RPMI8226 (cell line): ENCODE measurements at places on chromosomes 7 and 10.

GRCh38 chr7:122155566-122155965, 11.5 kb upstream of the AASS start:
- DNase-seq, result no peak

DNA sequence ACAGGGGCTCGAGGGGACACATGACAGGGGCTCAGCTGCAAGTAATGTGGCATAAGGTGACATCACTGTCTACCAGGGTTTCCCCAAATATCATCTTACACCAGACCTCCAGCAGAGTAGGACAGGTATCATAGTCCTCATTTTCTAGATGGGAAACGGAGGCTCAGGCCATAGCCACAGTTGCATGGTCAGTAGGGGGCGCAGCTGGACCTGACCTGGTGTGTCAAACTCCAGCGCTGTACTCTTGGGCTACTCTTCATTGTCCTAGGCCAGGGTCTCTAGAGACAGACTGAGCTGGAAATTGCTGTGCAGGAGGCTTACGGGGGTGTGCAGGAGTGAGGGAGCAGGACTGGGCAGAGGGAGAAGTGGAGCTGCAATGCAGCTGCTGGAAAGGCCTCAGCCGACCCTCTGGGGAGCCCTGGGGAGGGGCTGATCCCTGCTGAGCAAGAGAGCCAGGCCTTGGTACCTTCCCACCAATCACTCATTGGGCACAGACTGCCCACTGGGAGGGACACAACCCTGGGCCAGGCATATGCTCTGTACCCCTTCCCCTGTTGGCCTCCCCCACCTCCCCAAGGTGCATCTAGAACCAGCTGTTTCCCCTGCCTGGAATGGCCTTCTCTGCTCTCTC, 89.9 kb downstream of the CDH23 start:
- peak; percentile 52 for DNase-seq

DNA sequence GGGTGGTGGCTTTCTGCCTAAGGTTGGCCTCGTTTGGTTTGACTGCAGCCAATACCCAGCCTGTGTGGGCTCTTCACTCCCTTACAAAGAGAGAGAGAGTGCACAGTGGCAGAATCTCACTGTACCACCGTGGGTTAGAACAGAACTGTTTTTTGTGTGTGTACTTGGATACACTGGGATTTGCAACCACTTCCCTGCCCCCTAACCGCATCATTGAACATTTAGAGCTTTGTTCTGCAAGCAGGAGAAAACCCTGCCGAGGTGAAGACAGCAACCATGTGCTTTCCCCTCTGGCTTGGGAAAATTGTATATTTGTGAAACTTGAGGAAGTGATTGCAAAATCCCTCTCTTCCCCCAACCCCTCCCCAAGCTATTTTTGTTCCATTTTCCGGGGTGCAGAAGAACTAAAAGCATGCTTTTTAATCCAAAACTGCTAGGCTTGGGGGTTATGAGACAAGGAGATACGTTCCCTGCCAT, 201.2 kb downstream of the TCF7L2 start:
- no peak for DNase-seq

- peak; percentile 74 for DNase-seq
These were observed at the start of the genes ACTR3C and LRRC61 for GRCh38 chr7:150322833-150323681. Gene ACTR3C, minus strand, starts transcription at chr7:150323545. Its CDS starts 28,249 bp downstream, at chr7:150295296. Gene LRRC61, plus strand, starts transcription at chr7:150323355. Its CDS starts 13,507 bp downstream, at chr7:150336862.

DNA sequence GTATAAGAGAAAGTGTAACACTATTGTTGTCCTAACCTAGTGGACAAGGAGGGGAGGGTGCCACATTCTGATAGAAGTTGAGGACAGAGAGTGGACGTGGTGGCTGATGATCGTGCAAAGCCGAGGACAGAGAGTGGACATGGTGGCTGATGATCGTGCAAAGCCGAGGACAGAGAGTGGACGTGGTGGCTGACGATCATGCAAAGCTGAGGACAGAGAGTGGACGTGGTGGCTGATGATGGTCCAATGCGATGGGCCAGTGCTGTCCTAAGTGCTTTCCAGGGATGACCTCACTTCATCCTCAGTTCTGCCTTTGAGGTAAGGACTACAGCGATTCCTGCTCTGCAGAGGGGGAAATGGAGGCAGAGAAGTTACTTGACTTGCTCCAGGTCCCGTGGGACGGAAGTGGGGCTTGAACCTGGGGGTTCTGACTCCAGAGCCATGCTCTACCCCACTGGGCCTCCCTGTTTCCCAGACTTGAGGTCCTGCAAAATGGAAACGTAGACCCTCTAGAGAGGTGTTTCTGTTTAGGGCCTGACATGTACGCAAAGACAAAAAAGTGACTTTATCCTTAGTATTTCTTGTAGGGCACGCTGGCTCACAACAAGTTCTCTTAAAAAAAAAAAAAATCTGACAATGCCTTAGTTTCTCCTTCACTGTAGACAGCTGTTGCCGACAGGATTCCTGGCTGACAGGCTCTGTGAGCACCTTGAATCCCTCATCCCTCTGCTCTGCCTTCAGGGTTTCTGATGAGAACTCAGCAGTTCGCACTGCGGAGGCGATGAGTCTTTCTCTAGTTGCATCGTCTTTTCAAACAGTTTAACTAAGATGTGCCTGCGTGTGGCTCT, 20.3 kb upstream of the NCAPG2 start:
- no peak for DNase-seq

DNA sequence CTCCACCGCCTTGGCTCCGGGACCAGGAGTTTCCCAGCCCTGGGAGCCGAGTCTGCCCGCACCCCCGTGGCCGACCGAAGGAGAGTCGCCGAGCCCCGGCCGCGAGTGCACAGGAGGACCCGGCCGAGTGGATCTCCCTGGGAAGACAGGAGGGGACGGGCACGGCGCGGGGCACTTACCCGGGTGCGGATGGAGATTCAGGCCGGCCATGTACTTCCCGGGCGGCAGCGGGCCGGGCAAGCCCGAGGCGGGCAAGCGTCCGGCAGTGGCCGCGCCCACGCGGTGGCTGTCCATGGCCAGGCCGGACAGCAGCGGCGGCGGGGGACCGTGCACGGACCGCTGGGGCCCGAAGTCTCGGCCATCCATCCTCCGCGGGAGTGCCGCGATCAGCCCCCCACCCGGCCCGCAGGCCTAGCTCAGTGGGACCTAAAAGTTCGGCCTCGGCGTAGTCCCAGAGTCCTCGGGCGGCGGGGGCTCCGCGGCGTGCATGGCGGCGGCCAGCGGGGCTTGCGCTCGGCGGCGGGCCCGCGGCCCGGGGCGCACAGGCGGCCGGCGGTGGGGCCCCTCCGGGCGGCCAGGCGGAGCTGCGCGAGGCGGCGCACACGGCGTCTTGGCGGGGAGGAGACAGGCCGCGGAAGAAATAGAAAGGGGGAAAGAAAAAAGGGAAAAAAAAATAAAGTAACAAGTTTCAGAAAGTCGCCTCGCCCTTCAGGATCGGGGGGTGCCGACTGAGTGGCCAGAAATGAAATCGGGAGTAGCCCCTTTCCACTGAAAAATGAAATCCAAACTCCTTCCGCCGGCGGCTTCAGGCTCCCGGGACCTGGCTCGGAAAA, 2.5 kb downstream of the TNRC18 start:
- DNase-seq, result peak; percentile 40

- DNase-seq, result no peak
These were observed 37.2 kb downstream of the RBM33 start for GRCh38 chr7:155681663-155682062.

- no peak for DNase-seq
These were observed 10.9 kb upstream of the KCNMA1 start for GRCh38 chr10:77648472-77648871.

DNA sequence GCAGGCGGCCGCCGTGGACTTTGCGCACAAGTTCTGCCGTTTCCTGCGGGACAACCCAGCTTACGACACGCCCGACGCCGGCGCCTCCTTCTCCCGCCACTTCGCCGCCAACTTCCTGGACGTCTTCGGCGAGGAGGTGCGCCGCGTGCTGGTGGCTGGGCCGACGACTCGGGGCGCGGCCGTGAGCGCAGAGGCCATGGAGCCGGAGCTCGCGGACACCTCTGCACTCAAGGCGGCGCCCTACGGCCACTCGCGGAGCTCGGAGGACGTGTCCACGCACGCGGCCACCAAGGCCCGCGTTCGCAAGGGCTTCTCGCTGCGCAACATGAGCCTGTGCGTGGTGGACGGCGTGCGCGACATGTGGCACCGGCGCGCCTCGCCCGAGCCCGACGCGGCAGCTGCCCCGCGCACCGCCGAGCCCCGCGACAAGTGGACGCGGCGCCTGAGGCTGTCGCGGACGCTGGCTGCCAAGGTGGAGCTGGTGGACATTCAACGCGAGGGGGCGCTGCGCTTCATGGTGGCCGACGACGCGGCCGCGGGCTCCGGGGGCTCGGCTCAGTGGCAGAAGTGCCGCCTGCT, 14.1 kb downstream of the SH2B2 start:
- DNase-seq, result no peak

GRCh38 chr10:127976701-127977356, 69.9 kb downstream of the PTPRE start:
- DNase-seq, result no peak

- peak; percentile 94 for DNase-seq
These were observed 203.9 kb downstream of the NXPH1 start for GRCh38 chr7:8637322-8637721.

GRCh38 chr7:121084256-121084655, 95.7 kb downstream of the CPED1 start:
- no peak for DNase-seq

DNA sequence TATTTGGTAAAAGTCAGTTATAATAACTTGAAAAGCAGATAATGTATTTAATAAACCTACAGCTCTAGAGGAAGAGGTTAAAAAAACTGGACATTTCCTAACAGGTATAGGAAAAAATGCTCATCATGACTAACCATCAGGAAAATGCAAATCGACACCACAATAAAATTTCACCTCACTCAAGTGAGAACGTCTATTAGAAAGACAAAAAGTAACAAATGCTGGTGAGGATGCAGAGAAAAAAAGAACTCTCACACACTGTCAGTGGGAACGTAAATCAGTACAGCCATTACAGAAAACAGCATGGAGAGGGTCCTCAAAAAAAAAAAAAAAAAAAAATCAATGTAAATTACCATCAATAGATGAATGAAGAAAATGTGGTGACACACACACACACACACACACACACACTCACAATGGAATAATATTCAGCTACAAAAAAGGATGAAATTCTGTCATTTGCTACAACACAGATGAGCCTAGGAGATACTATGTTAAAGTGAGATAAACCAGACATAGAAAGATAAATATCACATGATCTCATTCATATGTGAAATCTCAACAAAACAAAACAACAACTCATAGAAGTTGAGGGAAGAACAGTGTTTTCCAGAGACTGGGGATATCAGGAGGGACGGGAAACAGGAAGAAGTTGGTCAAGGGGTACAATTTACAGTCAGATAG, 20.1 kb downstream of the EPC1 start:
- DNase-seq, result no peak

GRCh38 chr7:4774007-4774406, 1.4 kb upstream of the AP5Z1 start:
- DNase-seq, result no peak

DNA sequence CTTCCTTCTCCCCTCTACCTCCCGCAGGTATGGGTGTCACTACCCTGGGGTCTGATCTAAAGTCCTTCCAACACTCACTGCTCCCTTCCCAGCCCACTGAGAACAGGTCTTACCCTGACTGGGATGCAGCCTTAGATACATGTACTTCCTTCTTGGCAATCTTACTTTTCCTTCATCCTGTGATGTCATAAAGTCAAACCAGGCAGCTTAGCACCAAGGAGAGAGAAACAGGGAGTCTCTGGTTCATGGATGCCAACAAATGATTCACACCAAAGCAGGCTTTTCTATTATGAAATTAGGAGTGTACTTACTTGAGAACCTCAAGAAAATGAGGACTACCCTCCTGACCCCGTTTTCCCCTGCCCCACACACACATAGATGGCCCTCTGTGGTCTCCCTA, 111.0 kb upstream of the KMT2E start:
- no peak for DNase-seq

DNA sequence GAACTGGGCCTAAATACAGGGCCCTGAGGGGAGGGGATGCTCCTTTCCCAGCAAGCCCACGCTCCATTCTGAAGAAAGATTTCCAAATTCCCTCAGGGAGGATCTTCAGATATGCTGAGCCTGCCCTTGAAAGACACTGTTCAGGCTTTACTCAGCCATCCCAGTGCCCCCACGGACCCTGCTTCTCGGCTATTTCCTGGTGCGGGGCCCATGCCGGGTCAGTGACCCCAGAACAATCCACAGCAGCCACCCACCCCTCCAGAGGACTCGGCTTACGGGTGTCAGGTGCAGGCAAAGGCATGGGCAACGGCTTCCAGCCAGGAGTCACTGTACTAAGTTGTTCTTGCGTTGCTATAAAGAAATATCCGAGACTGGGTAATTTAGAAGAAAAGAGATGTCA, 137.1 kb downstream of the OAT start:
- no peak for DNase-seq

DNA sequence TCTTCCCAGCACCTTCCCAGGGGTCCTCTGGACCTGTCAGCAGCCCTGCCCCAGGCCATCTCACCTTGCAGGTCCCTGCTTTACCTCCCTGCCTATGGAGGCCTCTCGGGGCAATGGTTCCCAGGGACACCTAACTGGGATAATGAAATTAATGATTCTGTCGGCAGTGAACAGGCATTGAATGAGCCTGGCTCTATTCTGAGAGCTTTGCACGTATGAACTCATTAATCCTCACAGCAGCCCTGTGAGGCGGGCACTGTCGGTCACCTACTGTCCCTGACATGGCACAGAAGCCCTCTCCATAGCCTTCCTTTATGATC, 22.9 kb downstream of the ADCYAP1R1 start:
- DNase-seq, result no peak

DNA sequence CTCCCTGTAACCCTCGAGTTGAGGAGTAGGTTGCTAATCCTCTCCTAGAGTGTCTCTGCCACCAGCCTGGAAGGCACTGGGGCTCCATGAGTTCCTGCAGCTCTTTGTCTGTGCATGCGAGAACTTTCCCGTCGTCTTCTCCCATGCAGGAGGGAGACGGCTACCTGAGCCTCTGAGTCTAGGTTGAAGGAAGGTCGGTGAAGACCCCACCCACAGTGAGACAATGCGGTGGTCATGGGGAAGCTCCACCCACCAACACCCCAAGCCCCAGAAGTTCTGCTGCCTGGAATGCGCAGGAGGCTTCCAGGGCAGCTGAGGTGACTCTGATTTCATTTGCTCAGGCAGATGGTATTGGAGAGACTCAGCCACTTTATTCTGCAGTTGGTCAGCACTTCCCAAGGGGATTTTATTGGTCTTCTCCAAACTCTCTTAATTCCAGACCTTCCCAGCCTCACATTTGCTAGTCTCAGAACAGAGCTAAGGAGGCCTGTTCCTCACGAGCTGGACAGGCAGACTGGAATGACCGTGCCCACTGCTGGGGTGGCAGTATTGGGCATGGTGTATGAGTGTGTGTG, 36.5 kb downstream of the PTPRE start:
- DNase-seq, result no peak

DNA sequence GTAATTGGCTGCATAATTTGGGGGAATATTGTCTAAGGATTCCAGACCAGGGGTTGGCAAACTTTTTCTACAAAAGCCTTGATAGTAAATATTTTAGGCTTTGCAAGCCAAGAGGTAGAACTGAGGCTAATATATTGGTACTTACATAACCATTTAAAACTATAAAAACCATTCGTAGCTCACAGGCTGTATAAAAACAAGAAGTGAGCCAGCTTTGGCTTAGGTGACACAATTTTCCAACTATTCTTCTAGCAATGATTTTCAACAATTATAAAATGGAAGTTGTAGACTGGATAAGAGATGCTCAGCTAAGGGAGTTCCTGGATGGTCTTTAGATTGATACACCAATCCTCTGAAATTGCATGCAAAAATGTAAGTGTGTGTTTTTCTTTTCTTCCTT, 1.4 kb downstream of the GPR141 start:
- DNase-seq, result no peak

- no peak for DNase-seq
These were observed 469.2 kb upstream of the C7orf33 start for GRCh38 chr7:148121401-148121800.
